ENCODE measurements at places on chromosomes 13 and 19.

- no peak for DNase-seq
Measured at GRCh38 chr19:12947702-12948611, 2.3 kb downstream of the RAD23A start.

DNA sequence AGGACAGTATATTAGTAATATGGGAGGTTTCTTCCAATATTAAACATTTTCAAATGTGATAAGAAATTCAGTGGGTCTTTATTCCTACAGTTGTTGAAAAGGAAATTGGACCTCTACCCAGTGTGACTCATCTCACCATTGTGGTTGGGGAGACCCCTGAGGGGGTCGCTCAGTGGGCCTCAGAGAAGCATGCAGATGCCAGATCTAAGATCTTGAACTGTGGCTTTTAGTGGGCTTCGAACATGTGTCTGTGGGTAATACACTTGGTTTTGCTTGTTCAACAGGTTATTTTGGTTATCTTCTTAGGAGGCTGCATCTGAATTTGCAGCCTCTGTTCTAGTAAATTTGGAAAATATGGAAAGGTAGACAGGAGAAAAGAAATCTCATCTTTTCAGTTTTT lies 132.3 kb downstream of the PCCA start:
- no peak for DNase-seq

DNA sequence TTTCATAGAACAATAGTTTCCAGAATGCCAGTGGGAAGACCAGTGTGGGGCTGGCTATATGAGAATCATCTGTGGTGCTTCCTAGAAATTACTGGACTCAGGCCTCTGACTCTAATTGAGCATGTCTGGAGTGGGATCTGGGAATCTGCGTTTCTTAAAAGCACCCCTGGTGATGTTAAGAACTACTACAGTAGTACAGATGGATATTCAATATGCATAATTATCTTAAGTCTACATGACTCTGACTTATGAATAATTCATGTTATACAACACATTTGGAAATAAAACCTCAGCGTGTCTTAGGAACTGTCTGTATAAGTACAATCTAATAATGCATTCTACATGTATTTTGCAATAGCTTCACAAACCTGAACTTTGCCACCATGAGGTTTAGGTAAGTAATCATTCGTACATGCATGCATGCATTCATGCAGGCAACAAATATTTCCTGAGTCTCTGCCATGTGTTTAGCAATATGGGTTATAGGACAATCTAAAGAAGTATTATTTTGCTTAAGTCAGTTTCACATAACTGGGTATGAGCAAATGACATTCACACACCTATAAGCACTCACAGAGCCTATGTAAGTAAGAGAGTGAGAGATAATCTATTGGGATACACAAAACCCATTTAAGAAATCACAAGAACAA lies 62.0 kb downstream of the EPSTI1 start:
- no peak for DNase-seq

GRCh38 chr13:79481685-79482052 lies 714 bp downstream of the NDFIP2 start:
- no peak for DNase-seq

GRCh38 chr19:32018014-32018413 lies 327.4 kb upstream of the ZNF507 start:
- no peak for DNase-seq

- no peak for DNase-seq
Measured at GRCh38 chr13:21075011-21075378, 13.6 kb upstream of the LATS2 start.

DNA sequence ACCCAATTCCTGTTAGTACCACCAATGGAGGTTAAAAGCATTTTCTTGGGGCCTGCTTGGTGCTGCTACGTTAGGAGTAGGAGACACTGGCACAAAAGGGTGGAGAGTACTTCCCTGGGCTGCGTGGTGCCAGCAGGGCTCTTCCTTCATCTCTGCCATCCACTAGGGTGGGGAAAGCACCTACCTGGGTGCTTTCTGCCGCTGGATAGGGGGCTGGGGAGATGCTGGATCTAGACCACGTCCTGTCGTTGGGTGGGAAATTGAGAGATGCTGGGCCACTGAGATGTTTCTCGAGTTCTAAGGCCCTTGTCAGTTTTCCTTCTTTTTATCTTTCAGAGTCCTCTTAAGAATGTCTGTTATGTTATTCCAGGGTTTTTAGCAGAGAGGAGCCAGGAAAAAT lies 6.7 kb upstream of the FCGBP start:
- no peak for DNase-seq

GRCh38 chr19:16400911-16401591 lies 70.7 kb downstream of the EPS15L1 start:
- DNase-seq, result no peak

DNA sequence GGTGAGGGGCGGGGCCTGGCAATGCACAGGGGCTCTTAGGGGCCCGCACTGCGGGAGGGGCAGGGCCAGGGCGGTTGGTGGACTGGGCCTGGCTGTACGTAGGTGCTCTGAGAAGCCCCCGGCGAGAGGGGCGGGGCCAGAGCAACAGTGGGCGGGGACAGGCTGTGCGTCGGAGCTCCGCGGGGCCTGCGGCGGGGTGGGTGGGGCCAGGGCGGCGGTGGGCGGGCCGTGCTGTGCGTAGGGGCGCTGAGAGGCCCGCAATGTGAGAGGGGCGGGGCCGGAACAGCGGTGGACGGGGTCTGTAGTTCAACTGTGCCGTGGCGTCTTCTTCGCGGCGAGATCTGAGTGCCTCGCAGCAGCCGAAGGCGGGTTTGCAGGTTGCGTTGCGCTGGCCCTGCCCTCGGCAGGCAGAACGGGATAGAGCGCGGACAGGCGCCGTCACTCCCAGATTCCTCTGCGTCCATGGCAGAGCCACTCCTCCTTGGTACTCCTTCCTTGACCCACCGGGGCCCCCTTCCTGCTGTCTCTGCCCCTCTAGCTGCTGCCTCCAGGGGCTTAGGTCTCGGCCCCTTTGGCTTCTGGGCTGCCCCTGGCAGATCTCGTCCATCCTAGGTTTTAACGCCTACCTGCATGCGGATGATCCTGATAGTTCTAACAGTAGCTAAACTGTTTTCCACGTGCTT lies 33.2 kb downstream of the CCNE1 start:
- DNase-seq, result peak; percentile 94

DNA sequence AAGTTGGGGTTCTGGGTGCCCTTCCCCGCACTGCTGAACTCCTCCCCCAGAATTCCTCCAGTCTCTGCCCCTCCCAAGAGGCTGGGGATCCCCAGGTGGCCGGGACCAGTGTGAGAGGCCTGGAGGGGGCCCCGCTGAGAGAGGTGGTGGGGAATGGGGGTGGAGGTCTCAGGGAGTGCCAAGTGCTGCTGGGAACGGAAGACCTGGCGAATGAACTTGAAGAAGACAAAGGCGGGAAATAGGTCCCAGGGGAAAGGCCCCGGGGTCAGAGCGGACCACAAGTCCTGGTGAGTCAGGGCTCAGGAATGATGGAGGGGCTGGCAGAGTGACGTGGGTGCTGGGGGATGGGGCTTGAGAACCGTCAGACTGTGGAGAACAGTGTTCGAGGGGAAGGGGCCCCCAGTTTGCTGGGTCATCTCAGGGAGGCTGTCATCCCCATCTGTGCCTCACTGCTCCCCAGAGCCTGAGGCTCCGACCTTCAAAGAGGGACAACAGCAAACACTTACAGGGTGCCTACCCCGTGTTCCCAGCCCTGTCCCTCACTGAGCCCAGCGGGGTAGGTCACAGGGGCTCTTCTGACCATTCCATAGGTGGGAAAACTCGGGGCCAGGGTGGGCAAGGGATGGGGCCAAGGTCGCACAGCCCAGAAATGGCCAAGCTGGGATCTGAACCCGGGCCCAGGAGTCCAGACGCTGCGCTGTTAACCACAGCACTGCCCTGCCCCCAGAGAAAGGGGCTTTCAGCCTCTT lies 16.0 kb upstream of the SEMA6B start:
- no peak for DNase-seq

DNA sequence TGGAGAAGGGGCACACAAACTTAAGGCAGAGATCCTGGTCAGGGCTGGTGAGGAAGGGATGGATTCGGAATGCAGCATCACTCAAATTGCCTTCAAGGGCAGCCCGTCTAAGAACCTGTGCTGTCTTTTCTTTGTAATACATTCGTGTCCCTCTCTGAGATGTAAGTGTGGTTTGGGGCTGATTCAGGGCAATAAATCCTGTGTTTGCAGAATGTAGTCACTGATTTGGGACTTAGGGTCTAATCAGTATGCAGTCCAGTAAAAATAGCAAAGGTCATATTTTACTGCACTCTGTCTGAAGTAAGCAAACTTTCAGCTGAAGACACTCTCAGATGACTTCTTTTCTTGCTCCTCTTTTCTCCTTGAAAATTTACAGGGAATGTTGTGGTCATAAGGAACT lies 93.8 kb upstream of the C1QTNF9B start:
- no peak for DNase-seq

- no peak for DNase-seq
Measured at GRCh38 chr13:73465617-73465971, 406.8 kb downstream of the KLF5 start.

DNA sequence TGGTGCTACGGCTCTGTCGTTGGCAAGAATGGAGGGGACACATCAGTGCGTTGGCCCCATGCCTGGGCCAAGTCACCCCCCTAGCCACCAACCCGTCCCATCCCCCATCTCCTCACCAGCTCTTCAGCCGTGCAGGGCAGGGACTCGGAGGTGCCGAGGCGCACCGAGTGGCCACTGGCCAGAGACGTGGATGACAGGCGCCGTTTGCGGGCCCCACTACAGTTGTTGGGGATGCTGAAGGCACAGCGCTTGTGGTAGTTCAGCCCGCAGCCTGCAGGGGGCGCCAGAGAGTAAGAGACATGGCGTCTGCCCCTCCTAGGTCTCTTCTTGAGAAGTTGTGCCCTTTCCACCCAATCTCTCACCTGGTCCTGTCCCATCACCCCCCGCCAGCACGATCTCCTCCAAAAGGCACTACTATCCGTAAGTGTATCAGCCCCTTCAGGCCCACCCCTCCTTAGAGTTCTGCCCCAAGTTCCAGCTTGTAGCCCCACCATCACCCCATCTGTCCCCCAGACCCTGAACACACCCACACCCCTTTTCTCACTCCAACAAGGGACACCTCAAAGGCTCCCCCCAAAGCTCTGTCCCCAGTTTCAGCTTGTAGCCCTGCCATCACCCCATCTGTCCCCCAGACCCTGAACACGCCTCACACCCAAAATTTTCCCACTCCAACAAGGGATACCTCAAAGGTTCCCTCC lies 12.4 kb downstream of the PRKD2 start:
- DNase-seq, result peak; percentile 17

- no peak for DNase-seq
Measured at GRCh38 chr19:56837492-56838023, 3.0 kb downstream of the PEG3 start.

DNA sequence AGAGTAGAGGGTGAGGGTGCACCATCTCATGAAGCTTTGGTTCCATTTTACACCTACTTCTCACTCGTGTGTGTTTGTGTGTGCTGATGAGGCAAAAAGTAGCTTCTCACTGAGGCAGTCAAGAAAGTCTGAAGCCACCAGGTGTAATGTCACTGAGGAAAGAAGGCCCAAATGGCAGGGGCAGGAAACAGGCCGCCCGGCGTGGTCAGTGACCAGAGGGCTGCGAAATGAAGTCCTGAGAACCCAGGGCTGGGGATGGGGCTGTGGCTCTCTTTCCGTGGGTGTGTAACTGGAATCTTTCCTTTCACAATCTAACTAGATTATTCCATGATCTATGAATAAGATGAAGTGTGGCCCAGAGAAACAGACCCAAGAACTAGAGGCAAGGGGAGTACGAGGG lies 25.5 kb upstream of the TFDP1 start:
- no peak for DNase-seq

DNA sequence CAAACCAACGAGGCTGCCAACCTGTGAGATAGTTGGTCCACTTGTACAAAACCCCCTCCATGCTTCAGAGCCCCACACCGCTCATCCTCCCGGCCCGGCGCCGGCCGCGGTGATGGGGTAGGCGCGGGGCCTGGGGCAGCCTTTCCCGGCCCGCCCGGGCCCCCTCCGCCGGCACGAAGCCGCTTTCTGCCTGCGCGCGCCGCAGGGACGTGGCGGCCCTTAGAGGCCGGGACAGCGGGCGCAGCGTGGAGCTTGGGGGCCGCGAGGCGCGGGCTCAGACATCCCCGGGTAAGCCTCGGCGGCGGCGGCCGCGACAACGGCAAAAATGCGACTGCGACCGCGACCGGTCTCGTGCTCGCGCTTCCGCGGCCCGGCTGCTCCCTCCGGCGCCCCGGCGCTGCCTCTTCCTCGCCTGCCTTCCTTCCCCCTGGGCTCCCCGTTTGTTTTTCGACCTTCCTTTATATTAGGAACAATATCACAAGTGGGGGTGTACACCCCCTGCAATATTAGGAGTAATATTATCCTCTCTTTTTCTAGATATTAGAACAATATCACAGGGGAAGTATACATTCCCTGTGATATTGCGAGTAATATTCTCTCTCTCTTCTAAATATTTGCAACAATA lies 53.9 kb upstream of the CEACAM21 start:
- DNase-seq, result no peak

DNA sequence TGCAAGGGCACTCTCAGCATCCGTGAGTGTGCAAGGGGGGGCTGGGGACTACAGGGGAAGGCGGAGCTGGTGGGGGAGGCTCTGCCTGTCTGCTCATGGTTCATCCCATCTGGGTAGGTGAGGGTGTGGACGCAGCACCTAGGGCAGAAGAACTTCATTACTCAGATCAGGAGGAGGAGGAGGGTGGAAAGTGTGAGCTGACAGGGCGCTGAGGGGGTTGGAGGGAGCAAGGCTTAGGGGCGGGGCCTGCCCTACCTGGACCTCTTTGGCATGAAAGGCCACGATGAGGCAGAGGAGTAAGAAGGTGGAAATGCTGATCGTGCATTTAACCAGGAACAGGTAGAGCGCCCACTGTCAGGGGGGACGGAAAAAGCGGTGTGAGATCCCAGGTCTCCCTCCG lies 4.5 kb downstream of the KCNN4 start:
- DNase-seq, result no peak

GRCh38 chr13:37230346-37230745 lies 124.9 kb upstream of the CSNK1A1L start:
- DNase-seq, result no peak

- DNase-seq, result no peak
Measured at GRCh38 chr19:29983568-29983967, 41.5 kb downstream of the URI1 start.

DNA sequence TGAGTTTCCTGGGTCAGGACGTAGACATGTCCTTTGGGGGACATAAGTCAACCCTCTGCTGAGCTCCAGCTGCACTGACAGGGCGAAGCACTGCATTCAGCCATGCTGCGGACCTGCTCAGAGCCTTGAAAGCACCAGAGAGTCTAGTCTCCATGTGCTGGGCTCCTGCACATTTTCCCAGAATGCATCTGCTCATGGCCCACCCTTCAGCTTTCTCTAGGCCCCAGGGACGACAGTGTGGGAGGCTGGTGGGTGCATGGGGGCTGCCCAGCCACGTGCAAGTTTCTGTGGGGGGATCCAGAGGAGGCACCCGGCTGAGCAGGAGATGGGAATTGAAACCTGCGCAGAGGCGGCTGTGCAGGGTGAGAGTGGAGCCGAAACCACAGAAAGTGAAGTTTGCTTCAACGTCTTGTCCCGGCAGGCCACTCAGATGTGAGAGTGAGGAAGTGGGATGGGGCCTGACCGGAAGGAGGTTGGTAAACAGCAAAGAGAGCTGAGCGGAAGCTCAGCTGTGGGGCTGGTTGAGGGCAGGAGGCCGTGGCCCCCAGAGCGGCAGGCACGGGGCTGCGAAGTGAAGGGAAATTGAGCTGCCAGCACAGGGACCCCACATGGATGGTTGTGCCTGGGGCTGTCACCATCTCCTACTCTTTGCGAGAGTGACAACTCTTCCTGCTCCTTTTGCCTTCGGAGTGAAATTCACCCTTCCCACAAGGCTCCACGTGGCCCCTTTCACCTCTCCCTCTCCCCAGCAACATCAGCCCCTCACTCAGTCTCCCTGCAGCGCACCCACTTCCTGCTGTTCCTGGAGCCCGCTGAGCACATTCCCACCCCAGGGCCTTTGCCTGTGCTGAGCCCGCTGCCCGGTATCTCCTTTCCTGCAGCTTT lies 11.8 kb downstream of the PGLS start:
- DNase-seq, result peak; percentile 35

Measured in SHP77 (cell line).